Adipose tissue (tissue), 3 donors: ENCODE measurements at places on chromosomes 1 and 21. TPM values are rescaled to one million over a fixed set of nuclear protein-coding genes. Genes with fewer than 3 reads are reported as not detected.

Gene OR2G3
- not detected for polyA plus RNA-seq

Gene LYPLA2
- polyA plus RNA-seq: 29.9 TPM

Gene CLCA2
- not detected for polyA plus RNA-seq

Gene KIF21B
- 1.2 TPM for polyA plus RNA-seq

Gene RXFP4
- polyA plus RNA-seq: not detected

Gene ST6GALNAC3
- polyA plus RNA-seq: 3.3 TPM

Gene CLCNKA
- polyA plus RNA-seq: 0.22 TPM

Gene C1orf53
- polyA plus RNA-seq: 3.0 TPM

Gene ASPM
- polyA plus RNA-seq: 0.09 TPM

Gene RHBDL2
- 0.47 TPM for polyA plus RNA-seq

Gene OR2T33
- polyA plus RNA-seq: not detected

Gene MTARC1
- 18.2 TPM for polyA plus RNA-seq

Gene TNFSF4
- 0.32 TPM for polyA plus RNA-seq

Gene PEX10
- 30.2 TPM for polyA plus RNA-seq

Gene RIPK4
- polyA plus RNA-seq: 1.9 TPM

Gene CFAP45
- 1.1 TPM for polyA plus RNA-seq

Gene MPL
- 0.08 TPM for polyA plus RNA-seq

Gene FAM72C
- not detected for polyA plus RNA-seq

Gene SHE
- 3.2 TPM for polyA plus RNA-seq

Gene GFI1
- 4.9 TPM for polyA plus RNA-seq

Gene GPN2
- 8.3 TPM for polyA plus RNA-seq

Gene MMEL1
- 3.8 TPM for polyA plus RNA-seq

Gene CFAP57
- polyA plus RNA-seq: 0.11 TPM

Gene AXDND1
- polyA plus RNA-seq: 0.15 TPM

Gene KCNE1
- 3.4 TPM for polyA plus RNA-seq

Gene HSD3B2
- not detected for polyA plus RNA-seq

Gene ARHGEF2
- polyA plus RNA-seq: 67.3 TPM

Gene NPHP4
- 6.4 TPM for polyA plus RNA-seq

Gene GIPC2
- polyA plus RNA-seq: 11.8 TPM

Gene ABCG1
- polyA plus RNA-seq: 3.4 TPM

Gene ATP6V1G3
- polyA plus RNA-seq: not detected

Gene OR2M3
- polyA plus RNA-seq: not detected

Gene UTS2
- 0.22 TPM for polyA plus RNA-seq

Gene ATF3
- polyA plus RNA-seq: 76.5 TPM

Gene FABP3
- 30.1 TPM for polyA plus RNA-seq

Gene OPRD1
- 0.01 TPM for polyA plus RNA-seq

Gene TDRD10
- 1.3 TPM for polyA plus RNA-seq

Gene BATF3
- polyA plus RNA-seq: 8.8 TPM

Gene NHLH1
- polyA plus RNA-seq: 0.21 TPM

Gene KRTAP11-1
- not detected for polyA plus RNA-seq

Gene PTAFR
- polyA plus RNA-seq: 6.6 TPM

Gene AMY1A
- not detected for polyA plus RNA-seq

Gene CNIH3
- 3.1 TPM for polyA plus RNA-seq

Gene AMPD1
- not detected for polyA plus RNA-seq

Gene ASCL5
- polyA plus RNA-seq: not detected

Gene SLC2A5
- polyA plus RNA-seq: 4.0 TPM

Gene KRTAP10-5
- not detected for polyA plus RNA-seq
